Fibroblast of skin of right biceps (primary cell): ENCODE measurements at places on chromosomes 1 and 21.

- no peak for DNase-seq
Observed at GRCh38 chr1:20662110-20662475, 924 bp upstream of the DDOST start.

- DNase-seq = no peak
Observed at GRCh38 chr1:41902664-41903063, 16.1 kb downstream of the HIVEP3 start.

DNA sequence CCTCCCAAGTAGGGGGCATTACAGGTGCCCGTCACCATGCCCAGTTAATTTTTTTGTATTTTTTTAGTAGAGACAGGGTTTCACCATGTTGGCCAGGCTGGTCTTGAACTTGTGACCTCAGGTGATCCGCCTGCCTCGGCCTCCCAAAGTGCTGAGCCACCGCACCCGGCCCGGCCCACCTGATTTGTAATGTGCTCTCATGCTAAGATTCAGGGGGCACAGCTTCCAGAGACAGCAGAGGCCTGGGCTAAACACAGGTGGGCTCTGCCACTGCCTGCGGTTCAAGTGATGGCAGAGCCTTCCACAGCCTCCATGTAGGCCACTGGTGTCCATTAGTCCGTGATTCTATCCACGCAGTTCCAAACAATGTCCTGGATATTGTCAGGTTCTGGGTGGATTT, 98.4 kb downstream of the PDE9A start:
- DNase-seq = no peak

DNA sequence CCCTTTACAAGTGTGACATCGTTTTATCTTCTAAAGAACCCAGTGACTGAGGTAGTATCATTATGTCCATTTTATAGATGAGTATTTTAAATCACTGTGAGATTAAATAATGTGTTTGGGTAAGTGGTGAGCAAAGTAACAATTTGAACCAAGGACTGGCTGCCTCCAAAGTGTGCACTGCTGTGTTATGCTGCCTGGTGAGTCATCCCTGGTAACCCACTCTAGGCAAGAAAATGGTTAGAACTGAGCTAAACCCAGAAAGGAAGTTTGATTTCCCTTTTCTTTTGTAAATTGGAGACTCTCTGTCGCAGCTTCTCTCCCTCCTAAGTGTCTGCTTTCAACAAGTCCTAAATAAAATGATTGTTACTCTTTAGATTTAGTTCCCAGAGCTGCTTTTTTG, 342.8 kb upstream of the KAZN start:
- DNase-seq = peak; percentile 19

DNA sequence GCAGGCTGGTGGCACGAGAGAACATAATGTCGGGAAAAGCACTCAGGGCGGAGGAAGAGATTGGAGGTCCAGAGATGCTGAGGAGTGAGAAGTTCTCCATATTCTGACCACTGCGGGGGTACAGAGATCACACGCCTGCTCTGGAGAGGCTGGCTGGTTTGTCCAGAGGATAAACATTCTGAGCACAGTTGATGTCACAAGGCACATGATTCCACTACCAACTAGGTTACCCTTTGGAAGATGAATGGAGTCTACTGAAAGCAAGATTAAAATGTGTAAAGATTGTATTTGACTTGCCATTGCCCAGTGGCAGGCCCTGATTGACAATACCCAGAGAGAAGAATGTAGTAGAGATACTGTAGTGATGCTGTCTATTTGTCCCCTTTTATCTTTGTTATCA, at the start of gene SPATA46:
Gene SPATA46 (minus strand): TSS at position 164 of the 400 bp plus-strand sequence. CDS start 64 bp downstream, at position 100.
- DNase-seq = no peak

DNA sequence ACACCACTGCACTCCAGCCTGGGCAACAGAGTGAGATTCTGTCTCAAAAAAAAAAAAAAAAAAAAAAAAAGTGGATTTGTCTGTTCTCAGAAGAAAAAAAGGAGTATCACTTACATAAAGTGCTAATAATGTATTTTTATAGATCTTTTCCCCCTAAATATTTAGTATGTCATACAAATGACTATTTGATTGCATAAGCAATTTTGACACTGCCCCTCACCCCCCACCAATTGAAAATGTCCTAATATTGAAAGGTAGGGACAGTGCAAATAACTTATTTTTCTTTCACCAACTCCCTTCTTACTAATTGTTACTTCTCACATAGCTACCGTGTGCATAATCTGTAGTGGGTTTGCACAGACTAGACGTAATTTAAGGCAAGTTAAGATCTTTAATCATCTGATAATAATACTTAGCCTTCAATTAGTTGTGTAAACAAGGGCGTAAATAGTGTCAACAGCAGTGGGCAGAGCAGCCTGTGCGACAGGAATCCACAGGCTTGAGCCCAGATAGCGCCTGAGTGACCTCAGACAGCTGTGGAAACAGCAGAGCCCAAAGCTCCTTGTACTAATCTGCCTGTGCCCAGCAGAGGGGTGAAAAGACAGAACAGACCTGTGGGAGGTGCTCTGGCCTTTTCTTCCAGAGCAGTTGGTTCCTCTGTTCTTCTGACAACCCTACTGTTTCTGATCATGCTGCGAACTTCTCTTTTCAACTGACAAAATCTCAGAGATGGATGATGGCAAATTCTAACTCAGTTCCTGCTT, 4.5 kb upstream of the IER5 start:
- peak; percentile 54 for DNase-seq

GRCh38 chr1:231272880-231273279, 31.9 kb downstream of the GNPAT start:
- peak; percentile 8 for DNase-seq

GRCh38 chr1:39102537-39103327, 76.6 kb downstream of the NDUFS5 start:
- DNase-seq = peak; percentile 85

GRCh38 chr1:44086692-44087474, 31.7 kb upstream of the KLF17 start:
- DNase-seq = no peak

DNA sequence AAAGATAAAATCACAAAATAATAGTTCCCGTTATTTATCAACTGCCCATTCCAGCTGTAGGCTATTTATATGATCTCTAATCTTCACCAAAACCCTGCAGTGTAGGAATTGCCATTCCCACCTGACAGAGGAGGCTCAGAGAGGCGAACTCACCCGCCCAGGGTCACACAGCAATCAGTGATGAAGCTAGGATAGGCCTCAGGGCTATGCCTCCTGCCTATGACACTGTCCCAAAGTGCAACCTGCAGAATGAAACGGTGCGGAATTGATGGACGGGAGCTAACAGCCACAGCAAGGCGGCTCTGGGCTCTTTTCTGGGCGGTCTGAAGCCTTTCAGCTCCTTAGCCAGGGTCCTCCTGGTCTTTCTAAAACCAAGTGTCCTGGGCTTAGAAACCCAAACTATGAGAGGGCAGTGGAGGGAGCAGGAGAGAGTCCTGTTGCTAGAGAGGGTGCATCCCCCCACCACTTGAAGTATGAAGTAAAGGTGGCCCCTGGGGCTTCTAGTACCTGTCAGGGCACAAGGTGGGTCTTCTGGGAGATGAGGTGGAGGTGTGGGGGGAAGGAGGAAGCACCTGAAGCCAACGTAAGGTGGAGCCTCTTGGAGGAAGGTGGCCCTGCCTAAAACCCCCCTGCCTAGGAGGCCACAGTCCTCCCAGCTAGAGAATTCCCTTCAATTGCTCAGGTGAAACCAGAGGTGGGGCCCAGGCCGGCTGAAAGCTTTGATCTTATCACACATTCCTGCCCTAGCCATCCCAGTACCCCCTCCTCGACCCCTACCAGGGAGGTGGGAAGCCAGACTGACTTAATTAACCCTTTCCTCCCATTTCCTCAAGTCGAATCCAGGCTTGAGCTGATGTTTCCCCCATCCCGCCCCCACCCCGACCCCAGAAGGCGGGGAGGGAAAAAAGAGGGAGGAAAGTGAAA, 14.8 kb downstream of the HSPG2 start:
- no peak for DNase-seq

DNA sequence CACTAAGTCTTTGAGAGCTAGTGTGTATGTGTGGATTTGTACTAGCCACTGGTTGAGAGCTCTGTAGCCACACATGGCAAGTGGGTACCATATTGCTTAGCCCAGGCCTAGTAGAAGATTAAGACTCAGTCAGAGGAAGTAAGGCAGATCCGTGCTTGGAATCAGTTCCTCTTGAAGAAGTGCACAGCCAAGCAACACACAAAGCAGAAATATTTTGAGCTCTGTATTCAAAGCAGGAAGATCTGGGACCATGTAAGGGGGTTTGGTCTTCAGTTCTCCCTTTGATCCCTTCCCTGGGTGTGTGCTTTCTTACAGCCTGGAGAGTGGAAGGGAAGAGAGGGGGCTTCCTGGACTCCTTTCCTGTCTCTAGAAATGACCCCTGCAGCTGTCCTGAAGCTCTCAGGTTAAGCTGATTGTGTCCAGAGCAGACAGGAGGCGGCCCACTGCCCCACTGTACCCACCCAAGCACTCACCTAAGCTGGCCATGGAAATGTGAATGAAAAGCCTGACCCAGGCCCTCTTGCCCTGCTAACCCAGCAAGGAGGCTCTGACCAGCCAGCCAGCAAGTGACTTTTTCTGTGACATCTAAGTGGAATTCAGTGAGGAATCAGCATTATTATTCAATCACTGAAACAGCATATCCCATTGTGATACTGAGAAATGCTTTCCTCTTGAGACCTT, 3.6 kb downstream of the ETS2 start:
- no peak for DNase-seq

DNA sequence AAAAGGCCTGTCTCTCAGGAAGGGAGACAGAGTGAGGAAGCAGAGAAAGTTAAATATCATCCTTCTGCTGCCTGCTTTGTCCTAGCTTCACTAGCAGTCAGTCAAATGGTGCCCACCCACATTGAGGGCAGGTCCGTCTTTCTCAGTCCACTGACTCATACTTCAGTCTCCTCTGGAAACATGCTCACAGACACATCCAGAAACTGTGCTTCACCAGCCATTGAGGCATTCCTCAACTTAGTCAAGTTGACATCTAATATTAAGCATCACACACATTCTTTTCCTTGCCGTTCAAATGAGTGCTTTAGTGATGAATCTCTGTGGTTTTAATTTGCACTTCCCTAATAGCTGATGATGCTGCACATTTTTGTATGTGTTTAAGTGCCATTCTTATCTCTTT, 777.8 kb upstream of the PRMT6 start:
- DNase-seq = peak; percentile 89
